ENCODE measurements at places on chromosomes 12 and 14.
A peak's percentile ranks its signal among the peaks of the same experiment; 100 is the strongest.

GRCh38 chr12:50979369-50980052, 27.2 kb downstream of the HIGD1C start:
- no peak for DNase-seq

DNA sequence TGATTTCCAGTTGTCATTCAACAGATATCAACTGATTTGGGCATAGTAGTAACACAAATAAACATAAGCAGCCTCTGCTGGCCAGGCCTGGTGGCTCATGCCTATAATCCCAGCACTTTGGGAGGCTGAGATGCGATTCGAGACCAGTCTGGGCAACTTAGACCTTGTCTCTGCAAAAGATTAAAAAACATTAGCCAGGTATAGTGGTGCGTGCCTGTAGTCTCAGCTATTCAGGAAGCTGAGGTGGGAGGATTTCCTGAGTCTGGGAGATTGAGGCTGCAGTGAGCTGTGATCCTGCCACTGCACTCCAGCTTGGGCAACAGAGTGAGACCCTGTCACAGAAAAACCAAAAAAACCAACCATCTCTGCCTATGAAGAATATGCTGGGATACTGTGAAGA, 7.1 kb downstream of the METAP2 start:
- no peak for DNase-seq

GRCh38 chr12:96720363-96720705, 186.7 kb upstream of the NEDD1 start:
- no peak for DNase-seq

- DNase-seq: no peak
These were observed 30.7 kb downstream of the GRIP1 start for GRCh38 chr12:66648033-66648735.

DNA sequence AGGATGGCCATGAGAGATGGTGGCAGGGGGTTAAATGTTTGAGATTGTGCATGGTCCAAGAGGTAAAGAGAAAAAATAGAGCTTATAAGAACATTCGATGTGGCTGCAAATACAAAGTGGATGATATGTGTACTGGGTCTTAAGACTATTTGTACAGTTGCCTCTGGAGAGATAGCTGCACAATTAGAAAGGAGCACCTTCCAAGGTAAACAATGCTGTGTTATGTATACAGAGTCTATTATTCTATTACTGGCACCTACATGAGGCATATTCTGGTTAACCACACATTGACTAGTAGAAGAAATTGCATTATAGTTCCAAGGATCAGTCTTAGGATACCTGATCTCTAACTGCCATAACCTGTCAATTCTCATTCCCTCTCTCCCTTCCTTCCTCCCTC, 238.0 kb upstream of the FOXN3 start:
- DNase-seq: no peak

DNA sequence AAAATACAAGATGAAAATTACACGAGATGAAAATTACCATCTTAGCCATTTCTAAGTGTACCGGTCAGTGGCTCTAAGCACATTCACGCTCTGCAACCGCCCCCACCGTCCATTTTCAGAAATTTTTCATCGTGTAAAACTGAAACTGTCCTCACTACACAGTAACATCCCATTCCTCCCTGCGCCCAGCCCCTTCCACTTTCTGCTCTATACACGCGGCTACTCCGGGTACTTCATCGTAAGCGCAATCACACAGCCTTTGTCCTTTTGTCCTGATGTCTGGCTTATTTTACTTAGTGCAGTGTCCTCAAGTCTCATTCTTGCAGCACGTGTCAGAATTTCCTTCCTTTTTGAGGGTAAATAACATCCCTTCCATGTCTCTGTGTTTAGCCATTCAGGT, 3.6 kb upstream of the GPR132 start:
- no peak for DNase-seq

DNA sequence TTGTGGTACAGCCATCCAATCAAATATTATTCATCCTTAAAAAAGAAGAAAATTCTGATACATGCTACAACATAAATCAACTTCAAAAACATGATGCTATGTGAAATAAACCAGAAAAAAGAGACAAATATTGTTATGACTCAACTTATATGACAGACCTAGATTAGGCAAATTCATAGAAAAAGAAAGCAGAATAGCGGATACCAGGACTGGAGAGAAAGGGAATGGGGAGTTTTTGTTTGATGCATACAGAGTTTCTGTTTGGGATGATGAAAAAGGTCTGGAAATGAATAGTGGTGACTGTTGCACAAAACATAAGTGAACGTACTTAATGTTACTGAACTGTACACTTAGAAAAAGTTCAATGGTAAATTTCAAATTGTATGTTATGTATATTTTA, 82.3 kb downstream of the SPPL3 start:
- DNase-seq: no peak

- DNase-seq: peak; percentile 11
These were observed 279.4 kb downstream of the TMTC2 start for GRCh38 chr12:82966001-82966559.

GRCh38 chr14:99937475-99938244, 127.6 kb upstream of the EVL start:
- DNase-seq: no peak

DNA sequence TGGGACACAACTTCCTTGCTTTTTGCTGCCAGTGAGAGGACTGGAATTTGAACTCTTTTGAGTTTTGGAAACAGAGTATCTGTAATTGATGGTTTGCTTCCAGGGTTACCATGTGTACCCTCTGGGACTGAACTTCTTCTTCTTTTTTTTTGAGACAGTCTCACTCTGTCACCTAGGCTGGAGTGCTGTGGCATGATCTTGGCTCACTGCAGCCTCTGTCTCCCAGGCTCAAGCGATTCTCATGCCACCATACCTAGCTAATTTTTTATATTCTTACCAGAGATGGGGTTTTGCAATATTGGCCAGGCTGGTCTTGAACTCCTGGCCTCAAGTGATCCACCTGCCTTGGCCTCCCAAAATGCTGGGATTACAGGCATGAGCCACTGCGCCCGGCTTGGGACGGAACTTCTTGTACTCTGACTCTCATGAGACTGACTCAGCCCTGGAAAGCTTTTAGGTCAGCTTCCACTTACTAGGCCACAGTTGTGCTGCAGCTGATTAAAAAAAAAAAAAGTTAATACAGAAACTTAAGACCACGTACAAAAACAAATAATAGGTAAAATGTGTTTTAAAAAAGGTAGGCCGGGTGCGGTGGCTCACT, 15.8 kb downstream of the SEL1L start:
- no peak for DNase-seq

DNA sequence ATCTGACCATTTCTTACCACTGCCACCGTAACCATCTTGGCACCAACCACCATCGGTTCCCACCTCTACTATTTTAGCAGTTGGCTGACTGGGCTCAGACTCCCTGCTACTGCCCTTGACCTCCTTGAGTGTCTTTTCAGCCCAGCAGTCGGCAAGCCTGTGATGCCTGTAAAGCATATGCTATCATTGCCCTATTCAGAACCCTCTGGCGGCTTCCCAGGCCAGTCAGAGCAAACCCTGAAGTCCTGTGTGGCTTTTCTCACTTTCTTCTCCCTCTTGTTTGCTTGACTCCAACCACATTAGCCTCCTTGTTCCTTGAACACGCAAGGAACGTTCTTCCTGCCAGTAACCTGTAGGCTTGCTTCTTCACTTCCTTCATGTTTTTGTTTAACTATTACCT, 6.2 kb downstream of the IRAK3 start:
- DNase-seq: no peak

- DNase-seq: no peak
These were observed 7.8 kb downstream of the AKT1 start for GRCh38 chr14:104787736-104788135.

- DNase-seq: no peak
These were observed 17.1 kb downstream of the TMBIM4 start for GRCh38 chr12:66152732-66153131.

DNA sequence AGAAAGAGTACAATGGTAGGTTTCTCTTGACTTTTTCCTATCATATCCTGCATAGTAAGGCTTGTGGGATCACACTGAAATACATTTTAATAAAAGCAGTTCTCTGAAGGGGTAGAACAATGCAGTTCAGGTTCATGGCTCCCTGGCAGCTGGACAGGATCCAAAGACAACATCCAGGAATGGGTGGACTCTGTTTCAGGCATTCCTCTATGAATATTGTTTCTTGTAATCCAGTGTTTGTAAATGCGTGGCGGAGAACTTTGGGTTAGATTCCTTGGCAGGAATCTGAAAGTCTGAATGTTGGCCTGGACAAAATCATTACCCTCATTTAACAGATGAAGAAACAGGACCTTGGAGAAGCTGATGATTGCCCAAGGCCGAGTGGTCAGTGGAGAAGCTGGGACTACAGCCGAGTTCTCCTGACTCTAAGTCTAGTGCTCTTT, 43.5 kb downstream of the SYNE2 start:
- DNase-seq: no peak

DNA sequence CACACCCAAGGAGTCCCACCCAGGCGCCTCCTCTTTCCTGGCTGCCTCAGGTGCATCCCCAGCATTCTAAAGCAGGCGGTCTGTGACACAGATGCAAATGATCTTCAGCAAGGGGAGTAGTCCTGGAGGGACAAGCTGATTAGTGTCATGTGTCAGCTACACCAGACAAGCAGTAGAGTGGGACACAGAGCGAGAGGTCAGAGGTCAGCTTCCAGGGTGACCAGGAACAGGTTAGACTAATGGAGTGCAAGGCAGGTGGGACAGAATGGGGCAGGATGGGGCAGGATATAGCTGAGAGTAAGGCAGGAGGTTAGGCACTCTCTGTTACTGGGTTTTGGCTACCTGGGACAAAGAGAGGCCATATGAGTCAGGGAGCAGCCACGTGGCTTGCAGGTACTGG, 534.0 kb downstream of the FUT8 start:
- DNase-seq: no peak

DNA sequence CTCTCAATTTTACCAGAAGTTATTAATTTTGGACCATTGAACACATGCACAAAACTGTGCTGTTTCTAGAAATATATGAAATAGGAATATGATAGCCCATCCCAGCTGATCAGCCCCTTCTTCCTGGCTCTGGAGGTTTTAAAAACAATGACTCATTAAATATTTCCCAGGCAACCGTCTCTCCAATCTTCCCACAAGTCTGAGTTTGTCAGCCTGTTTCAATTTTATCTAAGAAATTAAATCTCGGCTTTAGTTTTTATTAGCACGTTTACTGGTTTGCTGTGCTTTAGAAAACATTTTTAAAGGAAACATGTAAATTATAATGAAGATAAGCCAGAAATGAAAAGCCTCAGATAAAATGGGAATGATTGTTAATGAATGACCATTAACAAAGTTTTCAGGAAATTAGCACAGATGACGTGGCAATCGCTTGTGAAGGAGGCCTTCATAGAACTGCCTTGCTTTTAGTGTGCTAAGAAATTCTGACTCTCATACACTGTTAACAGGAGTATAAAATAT, 89.3 kb upstream of the RAP1B start:
- DNase-seq: no peak

DNA sequence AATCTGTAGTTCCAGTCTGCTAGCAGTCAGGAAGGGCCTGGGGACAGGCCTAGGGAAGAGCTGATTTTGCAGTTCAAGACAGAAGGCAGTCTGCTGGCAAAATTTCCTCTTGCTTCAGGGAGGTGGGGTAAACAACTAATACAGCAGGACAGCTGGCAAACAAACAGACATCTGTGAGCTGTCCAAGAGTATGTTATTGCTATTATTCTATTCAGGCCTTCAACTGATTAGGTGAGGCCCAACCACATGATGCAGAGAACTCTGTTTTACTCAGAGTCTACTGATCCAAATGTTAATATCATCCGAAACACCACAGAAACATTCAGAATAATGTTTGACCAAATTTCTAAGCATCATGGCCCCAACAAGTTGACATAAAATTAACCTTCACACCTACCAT, 161.0 kb upstream of the E2F7 start:
- DNase-seq: no peak

GRCh38 chr12:7934889-7935492, 996 bp downstream of the SLC2A3 start:
- DNase-seq: no peak

- no peak for DNase-seq
These were observed 11.9 kb downstream of the GLTP start for GRCh38 chr12:109868182-109869051.

- no peak for DNase-seq
These were observed 8.9 kb downstream of the GTF2A1 start for GRCh38 chr14:81211844-81212243.

- no peak for DNase-seq
These were observed 49.2 kb upstream of the PNMA1 start for GRCh38 chr14:73763396-73763795.

DNA sequence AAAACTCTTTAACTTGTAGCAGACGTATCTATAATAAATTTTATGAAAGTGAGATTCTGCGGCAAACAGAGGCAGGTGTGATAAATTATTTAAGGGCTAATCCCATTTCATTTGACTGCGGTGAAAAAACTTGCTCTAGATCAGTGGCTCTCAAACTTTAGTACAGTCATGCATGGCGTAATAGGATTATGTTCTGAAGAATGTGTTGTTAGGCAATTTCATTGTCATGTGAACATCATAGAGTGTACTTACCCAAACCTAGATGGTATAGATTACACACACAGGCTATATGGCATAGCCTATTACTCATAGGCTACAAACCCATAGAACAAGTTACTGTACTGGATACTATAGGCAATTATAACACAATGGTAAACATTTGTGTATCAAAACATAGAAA, 83.7 kb downstream of the HEATR5A start:
- no peak for DNase-seq
